Gastrocnemius medialis (tissue), 4 donors: ENCODE measurements at places on chromosomes 5 and 9. TPM values are rescaled to one million over a fixed set of nuclear protein-coding genes. Genes with fewer than 3 reads are reported as not detected.
A peak's percentile ranks its signal among the peaks of the same experiment; 100 is the strongest.

DNA sequence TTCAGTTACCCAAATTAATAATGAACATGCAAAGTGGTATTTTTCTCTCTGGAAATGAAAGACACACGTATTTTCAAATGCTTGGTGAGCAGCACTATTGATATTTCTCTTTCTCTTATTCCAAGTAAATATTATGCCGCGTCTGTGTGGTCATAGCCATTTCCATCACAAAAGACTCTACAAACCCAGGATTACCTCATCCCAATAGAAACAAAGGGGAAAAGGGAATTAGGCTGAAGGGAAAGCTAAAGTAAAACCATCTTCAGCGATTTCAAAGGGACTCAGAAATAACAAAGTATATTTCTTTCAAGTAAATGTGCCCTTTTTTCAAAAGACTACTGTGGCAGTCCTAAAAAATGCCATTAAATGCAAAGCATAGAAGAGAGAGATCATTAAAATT lies 62.0 kb upstream of the FST start:
- no peak overlapping the region for H3K27ac ChIP-seq
- DNase-seq = no peak
- no peak overlapping the region for H3K4me3 ChIP-seq
- no peaks in the 10 kb centered on the region for H3K27me3 ChIP-seq
- H3K4me1 ChIP-seq = no peaks in the 10 kb centered on the region
- no peaks in the 10 kb centered on the region for H3K36me3 ChIP-seq

DNA sequence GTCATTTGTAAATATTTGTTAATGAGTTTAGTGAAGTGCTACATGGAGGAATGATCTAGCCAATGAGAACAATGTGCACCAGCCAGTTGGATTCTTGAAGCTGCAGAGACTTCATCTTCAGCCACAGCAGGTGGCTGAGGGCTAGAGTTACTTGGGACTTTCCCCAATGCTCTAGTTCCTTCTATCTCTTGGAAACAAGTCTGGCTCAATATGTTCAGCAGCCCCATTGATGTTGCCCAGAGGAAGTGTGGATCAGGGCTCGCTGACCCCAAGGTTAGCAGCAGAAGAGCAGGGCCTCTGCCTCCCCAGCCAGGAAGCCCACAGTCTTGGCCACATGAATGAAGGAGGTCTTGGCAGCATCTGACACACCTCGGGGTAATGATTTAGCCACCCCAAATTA lies 117.5 kb downstream of the SLC1A3 start:
- no peak overlapping the region for H3K4me3 ChIP-seq
- no peak for DNase-seq
- H3K27ac ChIP-seq = no peak overlapping the region
- H3K27me3 ChIP-seq = no peaks in the 10 kb centered on the region
- H3K36me3 ChIP-seq = no peaks in the 10 kb centered on the region

DNA sequence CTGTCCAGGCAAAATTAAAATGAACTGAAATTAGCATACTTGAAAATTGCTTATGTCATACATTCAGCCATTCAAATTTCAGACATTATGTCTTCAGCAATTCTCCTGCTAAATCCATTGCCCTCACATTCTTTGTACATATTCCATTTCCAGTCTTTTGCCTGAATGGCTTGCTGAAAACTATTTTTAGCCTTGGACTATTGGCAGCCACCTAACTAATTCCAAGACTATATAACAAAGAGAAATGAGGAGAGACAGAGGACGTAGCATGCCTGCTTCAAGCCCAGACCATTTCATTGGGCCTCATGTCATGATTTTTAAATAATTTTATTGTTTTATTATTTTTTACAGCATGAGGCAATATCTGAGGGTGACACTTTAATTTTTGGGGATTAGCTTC lies 100.3 kb downstream of the MRPS30 start:
- no peak overlapping the region for H3K4me3 ChIP-seq
- H3K27ac ChIP-seq = no peak overlapping the region
- H3K36me3 ChIP-seq = no peaks in the 10 kb centered on the region
- DNase-seq = no peak
- H3K27me3 ChIP-seq = no peaks in the 10 kb centered on the region

GRCh38 chr5:17426104-17426749 lies 71.8 kb upstream of the TAF11L2 start:
- H3K4me1 ChIP-seq = no peaks in the 10 kb centered on the region
- H3K36me3 ChIP-seq = no peaks in the 10 kb centered on the region
- no peak overlapping the region for H3K4me3 ChIP-seq
- H3K27ac ChIP-seq = no peak overlapping the region
- DNase-seq = no peak
- no peaks in the 10 kb centered on the region for H3K27me3 ChIP-seq

DNA sequence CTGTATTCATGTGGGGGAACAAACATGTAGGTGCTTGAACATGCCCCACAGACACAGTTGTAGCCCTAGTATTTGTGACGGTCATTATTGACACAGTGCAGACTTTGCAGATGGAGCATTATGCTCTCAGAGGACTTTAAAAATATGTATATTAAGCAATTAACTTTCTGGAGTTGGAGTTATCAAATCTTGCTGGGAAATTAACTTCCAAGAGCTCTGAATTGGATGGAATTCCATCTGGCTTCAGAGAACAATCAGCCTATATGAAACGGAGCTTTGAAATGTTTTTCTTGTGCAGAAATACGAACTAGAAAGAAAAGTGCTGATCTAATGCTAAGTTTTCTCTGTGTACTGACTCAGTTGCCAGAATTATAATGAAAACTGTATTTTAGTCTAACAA lies 50.9 kb upstream of the FSD1L start:
- no peaks in the 10 kb centered on the region for H3K4me1 ChIP-seq
- H3K4me3 ChIP-seq = no peak overlapping the region
- no peak for DNase-seq
- H3K27me3 ChIP-seq = no peaks in the 10 kb centered on the region
- no peaks in the 10 kb centered on the region for H3K36me3 ChIP-seq
- H3K27ac ChIP-seq = no peak overlapping the region

DNA sequence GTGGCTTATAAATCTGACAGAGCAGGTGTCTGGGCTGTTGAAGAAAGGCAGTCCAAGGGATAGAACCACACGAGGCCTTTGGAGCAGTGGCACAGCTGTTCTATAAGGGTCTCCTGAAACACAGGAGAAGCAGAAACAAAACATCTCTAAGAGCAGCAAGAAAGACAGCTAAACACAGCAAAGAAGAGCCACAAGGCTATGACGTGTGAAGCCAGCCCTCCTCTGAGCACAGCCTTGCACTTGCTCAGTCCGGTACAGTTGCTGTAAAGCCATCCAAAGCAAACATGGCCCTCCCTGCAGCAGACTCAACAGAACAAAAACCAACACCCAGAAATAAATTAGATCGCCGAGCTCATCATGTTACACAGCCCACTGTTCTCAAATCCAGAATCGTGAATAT lies 2.6 kb upstream of the GZMK start:
- H3K27ac ChIP-seq = no peak overlapping the region
- H3K4me3 ChIP-seq = no peak overlapping the region
- no peaks in the 10 kb centered on the region for H3K4me1 ChIP-seq

DNA sequence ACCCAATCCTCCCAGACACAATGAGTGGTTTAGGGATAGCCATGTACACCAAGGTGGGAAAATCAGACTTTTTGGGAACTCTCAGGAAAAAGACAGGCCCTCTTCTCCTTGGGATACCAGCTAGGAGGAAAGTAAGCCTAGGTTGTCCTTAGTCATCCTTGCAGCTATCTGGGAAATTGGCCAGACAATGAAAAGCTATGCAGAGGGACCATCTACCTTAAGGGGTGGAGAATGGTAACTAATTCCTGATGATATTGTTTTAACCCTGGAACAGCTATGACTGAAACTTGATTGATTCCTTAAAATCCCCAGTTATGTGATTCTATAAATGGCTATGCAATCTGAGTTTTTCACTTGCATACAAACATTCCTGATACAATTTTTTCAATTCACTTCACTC lies 88.9 kb upstream of the BNC2 start:
- no peaks in the 10 kb centered on the region for H3K4me1 ChIP-seq
- H3K27ac ChIP-seq = no peak overlapping the region
- H3K36me3 ChIP-seq = no peaks in the 10 kb centered on the region
- H3K27me3 ChIP-seq = no peaks in the 10 kb centered on the region

GRCh38 chr5:172890659-172891058 lies 56.6 kb downstream of the ERGIC1 start:
- H3K27ac ChIP-seq = peak overlapping the region; percentile 77
- H3K4me3 ChIP-seq = no peak overlapping the region
- no peaks in the 10 kb centered on the region for H3K27me3 ChIP-seq
- H3K4me1 ChIP-seq = peaks cover 48% of the 10 kb centered on the region
- H3K36me3 ChIP-seq = no peaks in the 10 kb centered on the region

- H3K36me3 ChIP-seq = no peaks in the 10 kb centered on the region
- no peak overlapping the region for H3K4me3 ChIP-seq
- H3K27ac ChIP-seq = no peak overlapping the region
- H3K27me3 ChIP-seq = no peaks in the 10 kb centered on the region
- no peak for DNase-seq
- peaks cover 24% of the 10 kb centered on the region for H3K4me1 ChIP-seq
Measured at GRCh38 chr9:137682428-137683105, 63.8 kb downstream of the EHMT1 start.

DNA sequence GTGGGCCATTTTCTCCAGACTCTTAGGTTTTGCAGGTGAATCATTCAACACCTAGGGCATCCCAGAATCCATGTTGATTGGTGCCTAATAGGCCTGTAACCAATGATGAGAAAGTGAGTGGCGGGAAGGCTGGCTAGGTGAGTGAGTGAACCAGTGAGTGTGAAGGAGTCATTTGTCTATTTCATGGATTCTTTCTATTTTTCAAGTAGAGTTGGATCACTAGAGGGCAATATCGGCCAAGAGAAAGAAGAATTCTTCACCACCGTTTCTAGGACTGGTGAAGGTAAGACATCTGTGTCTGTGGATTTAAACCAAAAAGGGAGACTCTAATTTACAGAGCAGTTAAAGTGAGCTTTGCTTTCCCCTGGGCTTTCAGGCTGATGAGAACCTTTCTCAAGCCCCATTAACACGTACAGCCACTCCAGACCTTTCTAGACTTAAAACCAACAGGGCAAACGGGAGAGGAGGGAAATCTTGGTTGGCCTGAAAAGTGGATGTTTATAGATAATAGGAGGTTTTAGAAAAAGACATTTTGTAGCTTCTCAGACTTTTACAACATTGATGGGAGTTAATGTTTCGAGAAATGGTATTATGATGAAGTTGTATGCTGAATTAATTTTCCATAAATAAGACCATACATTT lies 114.3 kb upstream of the IL12B start:
- no peak overlapping the region for H3K27ac ChIP-seq
- DNase-seq = no peak
- H3K27me3 ChIP-seq = no peaks in the 10 kb centered on the region

GRCh38 chr5:172008689-172009141 lies 2.3 kb upstream of the FBXW11 start:
- H3K4me1 ChIP-seq = peaks cover 29% of the 10 kb centered on the region
- H3K27me3 ChIP-seq = no peaks in the 10 kb centered on the region
- no peak for DNase-seq
- no peak overlapping the region for H3K27ac ChIP-seq
- H3K4me3 ChIP-seq = no peak overlapping the region
- H3K36me3 ChIP-seq = no peaks in the 10 kb centered on the region

GRCh38 chr9:14882090-14882489 lies 28.1 kb downstream of the FREM1 start:
- DNase-seq = no peak
- H3K4me1 ChIP-seq = no peaks in the 10 kb centered on the region
- H3K27ac ChIP-seq = no peak overlapping the region
- no peak overlapping the region for H3K4me3 ChIP-seq
- H3K36me3 ChIP-seq = no peaks in the 10 kb centered on the region

DNA sequence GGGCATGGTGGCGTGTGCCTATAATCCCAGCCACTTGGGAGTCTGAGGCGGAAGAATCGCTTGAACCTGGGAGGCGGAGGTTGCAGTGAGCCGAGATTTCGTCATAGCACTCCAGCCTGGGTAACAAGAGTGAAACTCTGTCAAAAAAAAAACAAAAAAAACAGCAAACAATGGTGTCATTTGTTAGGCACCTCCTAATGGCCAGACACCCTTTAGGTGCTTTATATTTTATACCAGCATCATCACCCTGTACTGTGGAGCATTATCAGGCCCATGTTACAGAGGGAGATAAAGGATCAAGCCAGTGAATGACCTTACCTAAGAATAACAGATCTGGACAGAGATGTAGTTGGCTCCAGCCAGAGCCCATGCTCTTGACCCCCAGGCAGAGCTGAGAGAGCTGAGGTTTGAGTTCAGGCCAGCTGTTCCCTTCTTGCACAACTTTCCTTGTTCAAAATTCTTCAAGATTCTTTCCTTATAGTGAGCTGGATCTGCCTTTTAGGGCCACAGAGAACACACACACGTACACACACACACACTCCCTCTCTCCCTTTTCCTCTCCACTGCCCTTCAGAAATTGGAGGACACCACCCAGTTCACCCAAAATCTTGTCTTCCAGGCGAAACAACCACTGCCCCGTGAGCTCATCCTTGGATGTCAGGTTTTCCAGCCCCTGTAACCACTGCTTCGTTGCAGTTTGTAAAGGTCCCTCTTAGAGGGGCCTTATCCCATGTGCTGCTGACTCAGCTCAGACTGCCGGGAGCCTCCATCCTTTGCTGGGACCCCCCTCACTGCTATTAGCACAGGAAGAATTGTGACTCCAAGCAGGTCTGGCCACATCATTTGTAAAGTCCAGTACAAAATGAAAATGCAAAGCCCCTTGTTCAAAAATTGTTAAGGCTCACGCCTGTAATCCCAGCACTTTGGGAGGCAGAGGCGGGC lies 10.4 kb upstream of the PTGES start:
- peak overlapping the region; percentile 34 for H3K27ac ChIP-seq
- peak; percentile 43 for DNase-seq
- no peaks in the 10 kb centered on the region for H3K4me1 ChIP-seq
- no peak overlapping the region for H3K4me3 ChIP-seq
- H3K36me3 ChIP-seq = no peaks in the 10 kb centered on the region

DNA sequence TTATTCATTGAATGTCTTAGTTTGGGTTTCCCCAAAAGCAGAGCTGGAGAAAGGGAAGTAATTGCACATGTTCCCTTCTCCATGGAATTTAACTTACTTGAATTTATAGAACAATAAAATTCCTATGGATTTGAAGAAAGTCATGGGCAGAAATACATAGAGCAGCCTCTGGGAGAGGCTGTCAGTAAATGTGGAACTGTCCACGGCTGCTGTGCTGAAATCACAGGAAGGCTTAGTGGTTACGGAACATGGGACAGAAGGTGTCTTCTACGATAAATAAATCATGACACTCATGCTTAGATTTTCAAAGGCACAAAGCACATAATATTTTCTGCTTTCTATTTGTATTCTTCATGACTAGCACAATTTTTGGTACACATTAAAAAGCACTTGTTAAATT lies 440.6 kb upstream of the IZUMO3 start:
- no peak overlapping the region for H3K4me3 ChIP-seq
- H3K4me1 ChIP-seq = no peaks in the 10 kb centered on the region
- no peaks in the 10 kb centered on the region for H3K27me3 ChIP-seq
- H3K27ac ChIP-seq = no peak overlapping the region

GRCh38 chr9:87008667-87009066 lies 61.4 kb upstream of the GAS1 start:
- H3K4me1 ChIP-seq = no peaks in the 10 kb centered on the region
- no peak overlapping the region for H3K4me3 ChIP-seq
- no peaks in the 10 kb centered on the region for H3K36me3 ChIP-seq
- no peaks in the 10 kb centered on the region for H3K27me3 ChIP-seq
- H3K27ac ChIP-seq = peak overlapping the region; percentile 6

- peaks cover 16% of the 10 kb centered on the region for H3K4me1 ChIP-seq
- H3K27me3 ChIP-seq = no peaks in the 10 kb centered on the region
- no peak overlapping the region for H3K27ac ChIP-seq
- H3K36me3 ChIP-seq = no peaks in the 10 kb centered on the region
Measured at GRCh38 chr5:95617057-95617456, 2.8 kb upstream of the GPR150 start.

The FNIP1 gene
- 71.6 TPM for total RNA-seq

The TTC16 gene
- not detected for total RNA-seq

The TEK gene
- total RNA-seq = 9.0 TPM

The FXN gene
- 8.2 TPM for total RNA-seq

The SV2C gene
- not detected for total RNA-seq
